NCI-H1436 (cell line): ENCODE measurements at places on chromosomes 6 and 20.

DNA sequence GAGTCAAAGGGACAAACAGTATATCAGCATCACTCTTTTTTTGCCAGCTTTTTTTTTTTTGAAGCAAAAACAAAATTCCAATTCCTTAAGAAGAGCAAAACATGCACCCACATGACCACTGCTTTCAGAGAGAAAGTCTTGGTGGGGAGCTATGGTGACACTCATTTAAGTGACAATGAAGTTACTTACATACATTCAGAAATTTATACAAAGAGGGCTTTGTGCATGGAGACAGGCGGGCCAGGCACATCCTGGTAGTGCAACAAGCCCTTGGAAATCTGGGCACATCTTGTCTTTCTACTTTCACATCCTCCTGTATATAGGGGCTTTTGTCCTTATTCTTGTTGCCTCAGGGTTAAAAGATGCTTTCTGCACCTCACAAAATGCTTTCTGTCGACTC is 55.9 kb downstream of the IL22RA2 start:
- no peak for DNase-seq

GRCh38 chr6:7671581-7671980 is 54.3 kb upstream of the BMP6 start:
- no peak for DNase-seq

- no peak for DNase-seq
These were observed 51.6 kb upstream of the GRIK2 start for GRCh38 chr6:101341926-101342325.

GRCh38 chr20:17887331-17888030 is 81.1 kb downstream of the SNX5 start:
- DNase-seq = no peak
